ENCODE measurements at places on chromosomes 7 and 10.

DNA sequence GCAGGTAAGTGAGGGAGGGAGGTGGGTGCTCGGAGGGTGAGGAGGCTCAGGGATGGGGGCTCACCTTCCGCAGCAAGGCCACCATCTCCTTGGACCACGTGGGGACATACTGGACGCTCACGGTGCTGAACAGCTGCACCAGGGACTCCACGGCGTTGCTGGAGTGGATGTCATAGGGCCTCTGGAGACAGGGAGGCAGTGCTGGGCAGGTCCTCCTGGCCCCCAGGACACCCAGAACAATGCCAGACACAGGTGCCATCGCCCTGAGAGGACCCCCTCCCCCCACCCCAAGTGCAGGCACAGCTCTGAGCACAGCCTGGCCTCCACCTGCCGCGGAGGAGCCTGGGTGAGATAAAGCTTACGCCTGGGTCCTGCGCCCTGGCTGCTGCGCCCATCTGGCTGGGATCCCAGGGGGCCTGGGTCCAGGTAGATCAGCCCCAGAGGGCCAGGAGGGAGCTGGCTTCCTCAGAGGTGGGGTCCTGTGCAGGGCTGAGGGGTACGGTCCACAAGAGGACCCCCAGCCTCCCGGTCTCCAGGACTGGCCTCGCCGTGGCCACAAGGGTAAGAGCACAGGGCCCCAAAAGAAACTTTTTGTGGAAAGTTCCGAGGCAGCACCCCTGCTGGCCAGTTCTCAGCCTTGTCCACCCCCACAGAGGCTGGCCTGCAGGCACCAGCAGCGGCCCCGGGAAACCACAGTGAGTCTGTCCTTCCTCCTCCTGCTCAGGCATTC is 37.8 kb downstream of the DPYSL4 start:
- no peak for DNase-seq

DNA sequence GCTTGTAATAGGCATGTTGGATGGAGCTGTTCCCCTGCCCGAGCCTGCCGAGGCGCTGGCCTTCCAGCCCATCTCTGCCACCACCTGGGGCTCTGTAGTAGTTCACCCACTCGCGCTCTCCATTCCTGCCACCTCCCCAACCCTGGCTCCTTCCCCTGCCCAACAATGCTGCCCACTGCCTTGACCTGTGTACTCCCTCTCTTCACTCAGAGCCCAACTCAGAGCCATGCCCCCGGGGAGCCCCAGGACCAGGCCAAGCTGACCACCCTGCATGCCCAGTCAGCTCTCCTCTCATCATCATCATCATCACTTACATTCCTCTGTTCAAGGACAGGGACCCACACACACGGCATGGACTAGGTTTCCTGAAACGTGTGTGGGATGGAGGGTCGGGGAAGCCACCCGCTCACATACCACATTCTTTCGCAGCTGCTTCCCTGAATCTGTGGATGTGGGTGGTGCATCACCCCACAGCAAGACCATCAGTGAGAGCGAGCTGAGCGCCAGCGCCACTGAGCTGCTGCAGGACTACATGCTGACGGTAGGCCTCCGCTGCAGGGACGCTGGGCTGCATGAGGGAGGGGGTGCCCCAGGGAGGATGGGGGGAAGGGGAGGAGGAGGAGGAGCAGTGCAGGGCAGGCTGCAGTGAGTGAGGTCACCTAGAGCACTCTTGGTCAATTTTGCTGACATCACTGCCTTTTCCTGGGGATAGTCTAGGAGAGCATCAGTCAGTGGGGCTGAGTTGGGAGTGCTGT is 15.6 kb downstream of the NACAD start:
- no peak for DNase-seq

DNA sequence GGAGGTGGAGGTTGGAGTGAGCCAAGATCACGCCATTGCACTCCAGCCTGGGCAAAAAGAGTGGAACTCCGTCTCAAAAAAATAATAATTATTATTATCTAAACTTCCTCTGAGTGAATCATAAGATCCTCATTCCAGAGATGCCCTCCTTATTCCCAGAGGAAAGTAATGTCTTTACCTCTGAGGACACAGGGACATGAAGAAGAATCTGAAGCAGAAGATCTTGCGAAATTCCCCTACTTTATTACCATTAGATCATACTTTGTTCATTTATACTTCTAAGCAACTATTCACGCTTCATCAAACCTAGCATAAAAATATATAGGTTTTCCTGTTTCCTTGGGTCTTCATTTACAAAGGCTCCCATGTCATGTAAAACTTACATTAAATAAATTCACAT is 143.1 kb downstream of the ETV1 start:
- peak; percentile 37 for DNase-seq

DNA sequence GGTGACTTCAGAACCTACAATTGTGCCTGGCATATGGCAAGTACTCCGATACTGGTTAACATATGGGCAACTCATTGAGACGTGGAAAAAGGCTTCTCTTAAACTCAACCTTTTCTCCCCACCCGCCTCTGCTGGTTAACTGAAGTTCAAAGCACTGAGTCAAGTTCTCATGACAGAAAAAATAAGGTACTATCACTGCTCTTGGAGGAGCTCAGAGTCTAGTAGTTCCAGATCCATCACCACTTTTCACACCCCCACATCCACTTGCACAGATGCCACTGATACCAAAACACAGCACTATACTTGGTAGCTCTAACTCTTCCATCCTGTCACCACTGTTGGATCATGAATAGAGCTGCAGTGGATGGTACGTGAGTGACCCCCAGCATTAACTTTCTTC is 36.2 kb downstream of the CCDC6 start:
- no peak for DNase-seq

DNA sequence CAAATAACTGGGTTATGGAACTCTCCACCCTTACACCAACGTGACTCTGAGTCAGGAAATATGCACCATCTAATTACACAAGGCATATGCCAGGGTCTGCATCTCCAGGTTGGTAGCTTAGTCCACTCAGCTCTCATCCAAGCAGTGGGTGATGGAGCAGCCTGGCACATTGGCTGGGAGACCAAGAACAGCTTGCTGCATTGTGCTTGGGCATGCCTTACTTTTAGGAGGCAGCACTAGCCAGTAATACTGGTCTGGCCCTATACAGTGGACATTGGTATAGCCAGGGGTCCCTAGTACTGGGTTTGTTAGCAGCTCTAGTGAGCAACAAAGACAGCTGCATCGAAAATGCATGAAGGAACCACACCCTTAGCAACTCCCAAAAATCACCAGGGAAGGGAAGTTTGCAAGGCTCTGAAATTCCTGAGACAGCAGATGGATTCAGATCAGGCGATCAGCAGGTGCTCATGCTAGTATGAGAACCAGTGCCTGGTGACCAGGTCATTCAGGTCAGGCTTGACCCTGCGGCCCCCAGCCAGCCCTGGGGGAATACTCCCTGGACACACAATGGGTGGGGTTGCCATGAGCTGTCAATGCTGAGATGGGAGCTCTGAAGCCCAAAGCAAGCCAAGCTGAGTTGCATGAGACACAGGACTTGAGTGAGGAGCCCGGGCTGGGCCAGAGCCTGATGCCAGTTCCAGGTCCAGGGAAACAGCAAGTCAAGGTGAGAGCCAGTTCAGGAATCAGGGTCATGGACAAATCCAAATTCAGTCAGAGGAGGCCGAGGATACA is 217.9 kb upstream of the ZMIZ1 start:
- DNase-seq = no peak

DNA sequence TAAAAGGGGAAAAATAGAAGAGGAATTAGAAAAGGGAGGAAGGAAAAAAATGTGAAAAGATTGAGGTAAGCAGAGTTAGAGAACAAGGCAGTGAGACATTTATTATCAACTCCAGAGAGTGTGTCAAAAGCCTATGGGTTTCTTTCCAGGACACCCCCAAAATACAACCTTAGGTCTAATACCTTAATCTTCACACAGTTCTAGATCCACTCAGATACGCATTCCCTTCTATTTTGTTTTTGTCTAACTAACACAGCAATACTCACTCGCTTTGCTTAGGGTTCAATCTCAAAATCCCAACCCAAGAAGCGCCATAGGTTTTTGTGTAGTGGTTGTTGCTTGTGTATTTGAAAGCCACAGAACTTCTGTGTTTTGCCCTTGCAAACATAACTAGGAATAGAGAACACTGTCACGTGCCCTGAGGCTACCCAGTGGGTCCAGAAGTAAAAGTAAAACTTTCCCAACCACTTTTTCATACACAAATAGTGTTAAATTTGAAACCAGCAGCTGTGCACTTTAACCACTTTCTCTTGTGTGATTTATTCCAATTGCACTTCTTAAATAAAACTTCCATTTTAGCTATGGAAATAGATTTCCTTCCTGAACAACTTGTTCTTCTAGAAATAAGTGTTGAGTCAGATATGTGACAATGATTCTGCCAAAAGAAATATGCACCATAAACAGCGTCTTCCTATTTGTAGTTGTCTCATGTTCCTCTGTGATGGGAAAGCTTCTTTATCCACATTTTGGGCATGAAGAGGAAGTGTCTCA is 414.7 kb upstream of the GHITM start:
- DNase-seq = no peak

DNA sequence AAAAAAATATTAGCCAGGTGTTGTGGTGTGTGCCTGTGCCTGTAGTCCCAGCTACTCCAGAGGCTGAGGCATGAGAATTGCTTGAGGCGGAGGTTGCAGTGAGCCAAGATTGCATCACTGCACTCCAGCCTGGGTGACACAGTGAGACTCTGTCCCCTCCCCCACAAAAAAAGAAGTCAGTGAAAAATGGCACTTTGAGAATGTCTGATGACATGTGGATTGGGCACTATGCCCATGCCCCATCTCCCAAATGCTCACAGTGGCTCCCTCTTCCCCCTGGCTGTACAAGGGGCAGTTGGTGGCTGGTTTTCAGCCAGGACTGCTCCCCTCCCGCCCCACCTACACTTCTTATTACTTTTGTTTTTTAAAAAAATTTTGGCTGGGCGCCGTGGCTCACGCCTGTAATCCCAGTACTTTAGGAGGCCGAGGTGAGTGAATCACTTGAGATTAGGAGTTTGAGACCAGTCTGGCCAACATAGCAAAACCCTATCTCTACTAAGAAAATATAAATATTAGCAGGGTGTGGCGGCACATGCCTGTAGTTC is 26.1 kb downstream of the IL15RA start:
- DNase-seq = peak; percentile 46

DNA sequence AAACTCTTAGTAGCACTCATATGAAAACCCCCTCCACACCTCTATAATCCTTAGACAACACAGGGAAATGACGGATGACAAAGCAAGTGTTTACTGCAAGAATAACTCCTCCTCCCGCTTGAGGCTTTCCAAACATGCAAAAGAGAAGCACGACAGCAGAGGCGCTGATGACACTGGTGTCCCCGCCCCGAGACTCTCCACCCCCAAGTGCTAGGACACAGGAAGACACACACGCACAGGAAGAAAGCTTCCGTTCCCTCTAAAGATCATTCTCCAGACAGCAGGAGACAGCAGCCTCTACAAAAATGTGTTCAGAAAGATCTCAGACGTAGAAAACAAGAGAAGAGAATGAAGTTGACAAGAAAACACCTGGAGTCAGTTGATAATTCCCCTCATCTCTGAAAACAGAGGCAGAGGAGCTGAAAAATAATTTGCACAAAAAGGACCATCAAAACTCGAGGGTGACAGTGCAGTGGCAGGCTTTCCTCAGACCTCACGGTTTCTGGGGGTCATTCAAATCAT is 90.2 kb downstream of the DLG5 start:
- DNase-seq = no peak

Data from EL (cell line).